ENCODE measurements at places on chromosomes 7 and 10. TPM values are rescaled to one million over a fixed set of nuclear protein-coding genes. Genes with fewer than 3 reads are reported as not detected.

GRCh38 chr10:69883310-69884023, 81.8 kb downstream of the COL13A1 start:
- H3K27me3 ChIP-seq: peaks cover 17% of the 10 kb centered on the region
- no peaks in the 10 kb centered on the region for H3K36me3 ChIP-seq
- peaks cover 26% of the 10 kb centered on the region for H3K4me1 ChIP-seq

- H3K27ac ChIP-seq: no peak overlapping the region
- no peaks in the 10 kb centered on the region for H3K4me1 ChIP-seq
- no peaks in the 10 kb centered on the region for H3K27me3 ChIP-seq
- no peak for DNase-seq
- no peak overlapping the region for H3K4me3 ChIP-seq
Measured at GRCh38 chr7:122364761-122365280, 60.3 kb upstream of the FEZF1 start.

GRCh38 chr10:34922138-34922537, 107.0 kb upstream of the PARD3 start:
- DNase-seq: no peak
- H3K4me1 ChIP-seq: peaks cover 16% of the 10 kb centered on the region
- no peaks in the 10 kb centered on the region for H3K36me3 ChIP-seq
- H3K27me3 ChIP-seq: peaks cover 12% of the 10 kb centered on the region

GRCh38 chr7:55099066-55099820, 80.4 kb downstream of the EGFR start:
- no peak for DNase-seq
- peak overlapping the region; percentile 16 for H3K27ac ChIP-seq
- peaks cover 45% of the 10 kb centered on the region for H3K4me1 ChIP-seq
- no peaks in the 10 kb centered on the region for H3K27me3 ChIP-seq
- no peak overlapping the region for H3K4me3 ChIP-seq

DNA sequence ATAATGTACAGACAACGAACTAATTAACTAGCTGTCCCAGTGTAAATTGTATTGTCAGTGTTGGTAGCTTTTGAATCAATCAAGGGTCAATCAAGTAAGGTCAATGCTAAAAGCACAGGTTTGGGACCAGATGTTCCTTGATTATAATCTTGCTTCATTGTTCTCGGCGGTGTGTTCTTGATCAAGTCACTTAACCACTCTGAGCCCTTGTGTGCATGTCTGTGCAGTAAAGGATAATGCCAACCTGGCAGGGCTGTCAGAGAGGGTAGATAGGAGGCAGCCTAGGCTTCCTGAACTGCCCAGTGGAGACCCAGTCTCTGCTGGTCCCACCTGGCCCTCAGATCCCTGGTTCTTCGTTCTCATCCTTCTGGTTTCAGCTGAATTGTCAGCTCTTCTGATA, 221.0 kb downstream of the EMX2 start:
- H3K27ac ChIP-seq: no peak overlapping the region
- H3K4me1 ChIP-seq: no peaks in the 10 kb centered on the region
- DNase-seq: no peak
- H3K27me3 ChIP-seq: peaks cover 4% of the 10 kb centered on the region

- H3K4me1 ChIP-seq: no peaks in the 10 kb centered on the region
- H3K27me3 ChIP-seq: no peaks in the 10 kb centered on the region
- no peak overlapping the region for H3K4me3 ChIP-seq
- H3K27ac ChIP-seq: no peak overlapping the region
Measured at GRCh38 chr10:76492026-76492425, 1060.6 kb downstream of the LRMDA start.

MAT1A gene
- 0.63 TPM for total RNA-seq

CASD1 gene
- 13.2 TPM for total RNA-seq

- H3K4me1 ChIP-seq: peaks cover 4% of the 10 kb centered on the region
- peaks cover 29% of the 10 kb centered on the region for H3K36me3 ChIP-seq
Measured at GRCh38 chr7:29019896-29020295, 61.8 kb upstream of the TRIL start.

- H3K4me1 ChIP-seq: no peaks in the 10 kb centered on the region
- no peak for DNase-seq
- no peak overlapping the region for H3K4me3 ChIP-seq
- H3K36me3 ChIP-seq: peaks cover 13% of the 10 kb centered on the region
- H3K27me3 ChIP-seq: no peaks in the 10 kb centered on the region
Measured at GRCh38 chr7:107501593-107501992, 31.7 kb downstream of the GPR22 start.

- no peaks in the 10 kb centered on the region for H3K36me3 ChIP-seq
- no peak for DNase-seq
- H3K4me1 ChIP-seq: peaks cover 7% of the 10 kb centered on the region
- peaks cover 39% of the 10 kb centered on the region for H3K27me3 ChIP-seq
- H3K27ac ChIP-seq: peak overlapping the region; percentile 81
Measured at GRCh38 chr10:1549591-1550290, 187.6 kb downstream of the ADARB2 start.

DNA sequence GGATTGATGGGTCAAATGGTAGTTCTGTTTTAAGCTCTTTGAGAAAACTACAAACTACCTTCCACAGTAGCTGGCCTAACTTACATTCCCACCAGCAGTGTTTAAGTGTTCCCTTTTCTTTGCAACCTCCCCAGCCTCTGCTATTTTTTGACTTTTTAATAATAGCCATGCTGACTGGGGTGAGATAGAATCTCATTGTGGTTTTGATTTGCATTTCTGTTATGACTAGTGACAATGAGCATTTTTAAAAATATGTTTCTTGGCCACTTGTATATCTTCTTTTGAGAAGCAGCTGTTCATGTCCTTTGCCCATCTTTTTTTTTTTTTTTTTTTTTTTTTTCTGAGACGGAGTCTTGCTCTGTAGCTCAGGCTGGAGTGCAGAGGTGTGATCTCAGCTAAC, 155.2 kb upstream of the BMPER start:
- DNase-seq: no peak
- peaks cover 13% of the 10 kb centered on the region for H3K4me1 ChIP-seq
- no peak overlapping the region for H3K4me3 ChIP-seq

DNA sequence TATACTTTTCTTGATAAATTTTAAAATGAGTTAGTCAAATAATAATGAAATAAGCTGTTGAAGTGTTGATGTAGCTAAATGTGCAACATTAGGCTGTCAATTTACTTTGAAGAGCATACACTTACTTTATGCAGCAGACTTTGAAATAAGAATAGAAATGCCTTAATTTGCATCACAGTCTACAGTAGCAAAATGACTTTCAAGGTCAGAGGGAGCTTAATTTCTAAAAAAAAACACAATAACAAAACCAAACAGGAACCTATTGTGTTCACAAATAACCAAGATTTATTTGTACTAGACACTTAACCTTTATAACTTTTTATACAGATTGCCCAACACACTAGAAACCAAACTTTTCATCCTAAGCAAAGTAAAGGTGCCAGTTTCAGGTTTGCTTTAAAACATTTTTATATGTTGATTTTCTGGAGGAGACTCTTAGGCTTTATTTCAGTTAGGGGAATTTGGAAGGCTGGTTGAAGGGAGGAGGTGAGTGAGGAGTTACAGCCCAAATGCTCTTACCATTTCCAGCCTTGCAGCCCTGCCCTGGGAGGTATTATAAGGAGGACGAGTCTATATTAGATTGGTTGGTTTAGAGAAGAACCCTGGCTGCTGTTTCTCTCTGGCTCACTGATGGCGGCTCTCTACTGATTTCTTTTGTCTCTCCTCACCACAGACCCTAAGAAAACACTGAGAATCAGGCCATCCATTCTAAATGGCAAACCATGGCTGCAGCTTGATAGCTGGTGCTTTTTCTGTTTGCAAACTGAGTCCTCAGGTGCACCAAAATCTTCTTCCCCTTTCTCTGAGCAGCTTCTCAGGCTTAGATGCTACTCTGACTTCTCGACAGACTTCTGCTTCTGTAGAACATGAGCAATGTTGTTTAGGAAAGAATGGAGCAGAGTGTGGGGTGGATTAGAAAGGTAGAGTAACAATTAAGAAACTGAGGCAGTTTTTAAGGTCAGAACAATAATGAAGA, 55.2 kb upstream of the RPA3 start:
- H3K36me3 ChIP-seq: no peaks in the 10 kb centered on the region

All from type B pancreatic cell (in vitro differentiated cells).